ENCODE measurements at places on chromosomes 16 and 17.

DNA sequence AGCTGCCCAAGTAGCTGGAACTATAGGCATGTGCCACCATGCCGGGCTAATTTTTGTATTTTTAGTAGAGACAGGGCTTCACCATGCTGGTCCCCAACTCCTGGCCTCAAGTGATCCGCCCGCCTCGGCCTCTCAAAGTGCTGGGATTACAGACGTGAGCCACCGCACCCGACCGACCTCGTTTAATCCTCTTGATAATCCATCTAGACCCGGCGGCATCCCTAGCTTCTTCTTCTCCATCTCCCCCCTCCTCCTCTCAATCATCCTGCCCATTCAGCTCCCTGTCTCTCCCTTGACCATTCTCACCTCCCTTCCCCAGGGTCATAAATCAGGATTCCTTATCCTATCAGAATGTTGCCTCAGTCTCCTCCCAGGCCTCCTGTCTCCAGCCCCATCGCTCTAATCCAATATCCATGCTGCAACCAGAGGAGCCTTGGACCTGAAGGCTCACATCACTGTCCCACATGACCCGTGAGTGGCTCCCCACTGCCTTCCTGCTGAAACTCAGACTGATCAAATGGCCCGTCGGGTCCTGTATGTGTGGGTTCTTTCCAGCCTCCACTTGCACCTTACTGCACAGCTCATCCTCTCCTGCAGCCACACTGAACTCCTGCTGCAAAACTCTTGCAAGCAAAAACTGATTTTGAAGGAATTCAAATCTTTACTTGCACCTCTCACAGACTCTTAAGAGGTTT is 74.1 kb upstream of the CDH5 start:
- DNase-seq, result no peak

DNA sequence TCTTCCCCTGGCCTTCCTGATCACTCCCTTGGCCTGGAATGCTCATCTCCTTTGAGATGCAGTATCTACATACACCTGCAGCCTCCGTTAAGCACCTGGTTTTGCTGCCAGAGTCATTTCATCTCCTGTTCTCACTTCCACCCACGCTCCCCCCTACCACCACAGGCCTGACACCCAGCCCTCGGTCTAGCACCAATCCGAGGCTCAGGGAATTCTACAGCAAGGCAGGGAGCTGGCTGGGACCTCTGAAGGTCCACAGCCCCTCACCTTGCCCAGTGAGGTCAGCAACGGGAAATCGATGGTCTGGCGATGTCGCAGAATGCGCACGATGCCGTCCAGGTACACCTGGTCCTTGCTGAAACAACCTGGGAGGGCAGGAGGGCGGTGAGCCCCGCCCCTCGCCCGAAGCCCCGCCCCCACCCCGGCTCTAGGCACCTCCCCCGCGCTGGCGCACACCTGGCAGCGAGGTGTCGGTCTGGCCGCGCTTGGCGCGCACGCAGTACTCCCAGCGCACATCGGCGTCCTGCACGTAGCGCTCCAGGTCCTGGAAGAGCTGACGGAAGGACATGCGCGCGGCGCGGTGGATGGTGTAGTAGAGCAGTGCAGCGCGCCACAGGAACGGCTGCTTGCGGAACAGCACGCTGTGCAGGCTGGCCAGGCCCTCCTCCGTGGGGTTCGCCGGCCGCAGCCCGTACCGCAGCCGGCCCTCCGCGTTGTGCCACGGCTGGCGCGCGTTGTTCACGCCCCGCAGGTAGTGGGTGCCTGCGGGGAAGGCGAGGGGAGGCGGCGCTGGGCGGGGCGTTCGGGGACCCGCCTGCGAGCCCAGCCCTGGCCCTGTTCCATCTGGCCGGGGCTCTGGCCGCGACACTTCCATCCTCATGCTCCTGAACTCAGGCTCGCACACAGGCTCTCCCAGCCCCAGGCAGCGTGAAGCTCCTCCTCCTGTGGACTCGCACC is 5.7 kb downstream of the MATCAP1 start:
- DNase-seq, result no peak

DNA sequence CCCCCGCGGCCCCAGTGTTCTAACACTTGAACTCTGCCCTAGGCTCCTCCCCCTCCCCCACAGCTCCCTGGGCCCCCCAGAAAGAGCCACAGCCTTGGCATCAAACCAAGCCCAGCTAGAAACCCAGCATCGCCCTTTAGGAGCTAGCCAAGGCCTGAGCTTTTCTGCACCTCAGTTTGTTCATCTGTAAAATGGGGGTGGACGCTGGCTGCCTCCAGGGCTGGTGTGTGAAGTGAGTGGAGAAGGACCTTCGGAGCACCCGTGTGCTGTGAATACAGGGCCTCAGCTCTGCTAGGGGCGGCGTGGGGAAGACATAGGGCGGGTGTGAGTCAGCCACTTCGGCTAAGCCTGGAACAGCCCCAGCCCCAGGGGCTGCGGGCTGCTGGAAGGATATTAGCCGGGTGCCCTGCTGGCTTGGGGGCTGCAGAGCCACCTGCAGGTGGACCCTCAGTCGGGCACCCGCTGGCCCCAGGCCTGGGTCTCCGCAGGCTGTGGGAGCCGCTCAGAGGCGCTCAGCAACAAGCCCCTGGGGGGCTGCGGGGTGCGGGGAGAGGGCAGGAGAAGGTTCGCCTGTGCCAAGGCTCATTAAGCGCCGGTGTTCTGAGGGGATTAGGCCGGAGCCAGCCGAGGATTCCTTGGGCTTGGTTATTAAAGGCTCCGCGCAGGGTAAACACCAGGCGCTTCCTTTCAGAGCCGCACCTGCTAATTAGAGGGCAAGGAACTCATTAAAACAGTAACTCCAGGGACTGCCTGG is 217.0 kb upstream of the CIBAR2 start:
- DNase-seq, result no peak

DNA sequence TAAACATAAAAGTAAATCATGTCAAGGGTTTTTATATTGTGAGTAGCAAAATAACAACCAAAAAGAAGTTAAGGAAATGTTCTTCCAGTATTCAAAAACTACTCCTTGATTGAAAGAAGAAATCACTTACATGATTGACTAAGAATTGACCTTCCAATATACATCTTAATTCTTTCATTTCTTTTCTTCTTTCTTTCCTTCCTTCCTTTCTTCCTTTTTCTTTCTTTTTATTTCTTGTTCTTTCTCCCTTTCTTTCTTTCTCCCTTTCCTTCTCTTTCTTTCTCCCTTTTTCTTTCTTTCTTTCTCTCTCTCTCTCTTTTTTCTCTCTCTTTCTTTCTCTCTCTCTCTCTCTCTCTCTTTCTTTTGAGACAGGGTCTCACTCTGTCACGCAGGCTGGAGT is 60.7 kb upstream of the SOX9 start:
- DNase-seq, result no peak

- DNase-seq, result no peak
Measured at GRCh38 chr16:31200821-31201568, 1.6 kb downstream of the PYCARD start.

DNA sequence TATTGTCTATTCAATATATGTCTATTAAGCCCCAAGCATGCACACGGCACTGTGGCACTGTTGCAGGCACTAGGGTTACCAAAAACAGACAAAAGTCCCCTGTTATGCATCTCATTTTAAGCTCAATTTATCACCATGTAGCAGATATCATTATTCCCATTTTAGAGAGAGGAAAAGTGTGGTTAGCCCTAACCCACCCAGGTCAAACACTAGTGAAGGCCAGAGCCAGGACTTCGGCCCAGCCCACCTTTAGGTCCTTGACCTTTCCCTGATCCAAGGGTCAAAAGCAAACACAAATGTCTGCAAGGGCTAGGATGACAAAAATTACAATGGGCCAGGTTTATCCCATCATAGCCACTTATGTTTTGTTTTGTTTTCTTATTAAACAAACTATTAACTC is 130.3 kb upstream of the NUDT7 start:
- DNase-seq, result no peak

DNA sequence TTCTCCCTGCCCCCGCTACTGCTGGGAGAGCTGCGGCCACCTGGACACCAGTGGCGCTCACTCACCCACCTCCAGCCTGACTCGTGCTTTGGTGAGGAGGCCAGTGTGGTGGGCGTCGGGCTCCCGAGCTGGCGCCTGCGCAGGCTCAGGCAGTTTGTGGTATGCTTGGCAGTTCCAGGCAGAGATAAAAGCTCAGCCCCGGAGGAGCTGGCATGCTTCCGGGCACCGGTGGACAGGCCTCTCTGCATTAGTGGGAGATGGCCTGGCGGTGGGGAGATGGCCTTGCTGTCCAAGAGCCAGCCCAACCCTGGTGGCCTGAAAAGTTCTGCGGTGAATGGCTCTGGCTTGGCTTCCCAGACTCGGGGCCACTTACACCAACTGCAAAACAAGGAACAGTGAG is 4.1 kb downstream of the ADGRG1 start:
- no peak for DNase-seq

DNA sequence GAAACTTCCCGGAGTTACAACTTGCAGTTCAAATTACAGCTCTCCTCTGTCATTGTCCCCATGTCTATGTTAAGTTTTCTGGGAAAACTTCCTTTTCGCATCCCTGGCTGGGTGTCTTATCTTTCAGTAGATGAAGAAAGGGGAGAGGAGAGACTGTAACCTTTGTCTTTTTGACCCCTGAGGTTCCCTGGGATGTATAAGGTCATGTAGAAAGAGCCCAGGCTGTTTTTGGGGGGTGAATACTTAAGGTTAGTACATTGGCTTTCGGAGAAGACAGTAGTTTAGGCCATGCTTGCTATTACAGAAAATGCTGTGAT is 31.1 kb downstream of the HS3ST3B1 start:
- DNase-seq, result no peak

DNA sequence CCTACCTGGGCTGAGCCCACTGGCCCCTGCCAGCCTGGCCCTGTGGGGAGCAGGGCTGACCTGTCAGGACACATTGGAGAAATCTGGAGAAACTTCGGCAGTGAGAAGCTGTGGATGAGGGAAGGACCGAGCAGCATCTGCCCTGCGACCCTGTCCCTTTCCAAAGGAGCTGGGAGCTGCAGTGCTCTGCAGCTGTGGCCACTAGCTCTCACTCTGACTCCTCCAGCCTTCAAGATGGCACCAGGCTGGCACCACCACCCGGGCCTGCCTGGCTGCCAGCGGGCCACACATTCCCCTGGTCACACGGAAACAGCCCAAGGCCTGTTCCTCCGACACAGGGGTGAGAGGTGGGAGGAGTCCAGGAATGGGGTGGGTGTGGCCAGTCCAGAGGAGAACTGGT is 30.1 kb downstream of the CD300LG start:
- no peak for DNase-seq

GRCh38 chr17:78140169-78141051 is 5.8 kb upstream of the C17orf99 start:
- no peak for DNase-seq

DNA sequence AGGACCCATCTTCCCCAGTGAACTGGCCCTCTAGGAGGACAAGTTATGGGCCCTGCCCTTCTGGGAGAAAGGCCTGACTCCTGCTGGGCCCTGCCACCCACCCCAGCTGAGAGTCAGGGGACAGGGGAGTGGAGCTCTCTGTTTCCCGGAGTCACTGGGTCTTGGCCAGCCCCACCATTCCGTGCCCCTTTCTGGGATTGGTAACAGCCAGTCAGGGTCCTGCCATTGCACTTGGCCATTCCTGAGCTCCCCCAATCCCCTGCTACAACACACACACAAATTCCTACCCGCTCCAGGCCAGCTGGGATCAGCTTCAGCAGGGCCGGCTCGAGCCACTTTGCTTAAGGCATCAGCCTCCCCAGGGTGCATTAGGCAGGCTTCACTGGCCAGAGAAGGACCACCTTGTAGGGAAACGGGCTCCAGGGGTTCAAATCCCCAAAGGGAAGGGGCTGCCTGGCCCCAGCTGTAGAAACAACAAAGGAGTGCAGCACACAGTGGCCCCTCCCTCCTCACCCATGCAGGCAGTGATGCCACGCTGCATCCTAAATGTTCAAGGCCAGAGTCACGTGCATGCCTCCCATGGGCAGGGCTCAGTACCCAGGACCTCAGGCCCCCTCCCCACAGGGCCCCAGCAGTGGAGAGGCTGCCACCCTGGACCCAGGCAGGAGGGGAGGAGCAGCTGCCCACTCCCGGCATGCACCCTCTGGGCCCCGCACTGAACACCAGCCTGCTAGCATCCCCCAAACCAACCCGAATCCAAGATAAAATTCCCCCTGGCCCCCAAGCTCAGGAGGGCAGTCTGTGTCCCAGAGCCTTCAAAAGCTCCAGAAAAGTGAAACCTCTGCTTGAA is 37.7 kb downstream of the C16orf78 start:
- DNase-seq, result no peak

DNA sequence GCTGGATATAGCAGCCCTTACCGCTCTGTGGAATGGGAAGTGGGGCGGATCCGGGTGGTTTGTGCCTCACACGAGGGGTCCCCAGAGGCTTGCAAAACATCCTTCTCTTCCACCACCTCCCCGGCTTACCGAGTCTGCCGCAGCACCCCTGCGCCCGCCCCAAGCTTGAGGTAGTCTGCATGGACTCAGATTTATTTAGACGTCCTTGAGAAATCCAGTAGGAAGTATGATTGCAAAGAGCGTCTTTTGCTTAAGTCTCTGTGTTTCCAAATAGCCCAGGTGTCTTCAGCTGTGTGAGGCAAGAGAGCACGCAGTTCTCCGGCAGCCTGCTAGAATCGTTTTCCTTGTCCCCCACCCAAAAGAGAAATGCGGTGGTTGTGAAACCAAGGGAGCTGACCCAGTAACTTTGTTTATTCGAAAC is 2.4 kb downstream of the KIAA0513 start:
- DNase-seq, result no peak

GRCh38 chr17:38656959-38657823 is 17.6 kb downstream of the EPOP start:
- no peak for DNase-seq

GRCh38 chr16:361341-361871 is 8.9 kb upstream of the AXIN1 start:
- DNase-seq, result no peak

DNA sequence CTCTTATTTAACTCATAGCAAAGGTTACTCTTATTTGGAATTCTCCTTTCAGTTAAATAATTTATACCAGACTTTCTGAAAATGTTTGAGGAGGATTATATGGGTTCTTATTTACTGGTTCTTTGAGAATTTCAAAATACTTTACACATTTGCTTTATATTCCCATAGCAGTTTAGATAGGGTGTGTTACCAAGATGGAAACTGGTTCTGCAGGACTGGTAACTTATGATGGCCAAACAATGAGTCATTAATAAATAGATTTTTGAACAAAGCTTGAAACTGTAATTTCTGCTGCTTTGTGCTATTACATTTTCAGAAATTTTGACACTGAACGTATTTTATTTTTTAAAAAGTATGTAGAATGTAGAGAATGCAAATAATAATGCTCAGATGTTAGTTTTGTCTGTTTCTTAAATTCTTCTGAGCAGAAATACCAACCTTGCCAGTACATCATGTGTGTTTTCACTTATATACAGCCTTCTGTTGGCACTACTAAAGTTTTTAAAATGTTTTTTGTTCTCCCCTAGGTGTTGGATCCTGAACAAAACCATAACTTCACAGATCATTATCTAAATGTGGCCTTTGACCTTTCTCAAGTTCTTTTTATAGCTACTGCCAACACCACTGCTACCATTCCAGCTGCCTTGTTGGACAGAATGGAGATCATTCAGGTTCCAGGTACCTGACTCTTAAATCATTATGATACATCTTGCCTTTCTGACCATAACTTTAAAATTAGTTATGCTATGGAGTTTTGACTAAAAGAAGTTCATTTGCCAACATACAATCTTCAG is 48.3 kb upstream of the ABCC11 start:
- no peak for DNase-seq

All from AG04450 (cell line).